Stimulated activated CD8-positive, alpha-beta memory T cell treated with anti-CD3 and anti-CD28 coated beads, Interleukin-7, amount 100 ng/mL, for 1 hour (primary cell): ENCODE measurements at places on chromosomes 5 and 9.

- DNase-seq: no peak
These were observed 614 bp upstream of the LCN6 start for GRCh38 chr9:136748666-136749611.

DNA sequence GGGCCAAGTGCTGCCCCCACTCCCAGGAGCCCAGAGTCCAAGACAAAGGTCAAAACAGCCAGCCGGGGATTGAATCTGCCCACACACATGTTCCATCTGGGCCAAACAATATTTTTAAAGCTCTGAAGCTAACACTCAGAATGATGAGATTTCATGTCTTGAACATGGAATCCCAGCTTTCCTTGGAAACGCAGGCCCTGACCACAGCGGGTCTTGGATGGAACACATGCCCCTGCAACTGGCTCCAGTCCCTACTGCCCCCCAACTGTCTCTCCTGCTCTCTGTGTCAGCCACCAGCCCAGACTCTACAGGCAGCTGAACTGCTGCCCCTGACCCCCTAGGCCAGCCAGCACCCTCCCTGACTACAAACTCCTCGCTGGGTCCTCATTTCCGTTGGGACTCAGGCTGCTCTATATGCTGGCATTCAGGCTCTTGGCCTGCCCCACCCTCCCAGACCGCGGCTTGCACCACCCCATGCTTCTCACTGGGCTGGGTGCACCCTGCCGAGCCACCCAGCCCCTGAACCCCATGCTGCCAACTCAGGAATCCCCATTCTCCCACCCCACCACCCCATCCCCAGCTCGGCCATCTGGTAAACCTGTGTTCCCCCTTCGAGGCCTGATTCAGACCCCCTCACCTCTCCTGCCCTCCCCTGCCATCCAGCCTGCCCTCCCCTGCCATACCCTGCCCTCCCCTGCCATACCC lies 71.7 kb downstream of the ADAMTS2 start:
- DNase-seq: no peak

DNA sequence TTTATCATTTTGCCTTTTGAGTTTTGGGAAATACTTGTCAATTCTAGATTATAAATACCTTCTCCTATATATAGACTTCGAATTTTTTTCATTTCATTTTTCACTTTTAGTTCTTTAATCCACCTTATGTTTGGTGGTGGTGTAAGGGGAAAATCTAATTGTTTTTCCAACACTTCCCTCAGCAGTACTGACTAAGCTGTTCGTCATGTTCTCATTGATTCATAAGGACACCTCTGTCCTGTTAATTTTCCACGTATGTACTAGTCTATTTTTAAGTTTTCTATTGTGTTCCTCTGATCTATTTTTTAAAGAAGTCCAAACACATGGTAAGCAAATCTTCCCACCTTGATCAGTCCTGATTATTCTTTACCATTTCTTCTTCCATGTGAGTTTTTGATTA lies 254.2 kb downstream of the SYK start:
- DNase-seq: no peak

GRCh38 chr9:6230037-6230780 lies 14.6 kb downstream of the IL33 start:
- no peak for DNase-seq

GRCh38 chr5:64977779-64978178 lies 209.0 kb downstream of the CWC27 start:
- DNase-seq: no peak

DNA sequence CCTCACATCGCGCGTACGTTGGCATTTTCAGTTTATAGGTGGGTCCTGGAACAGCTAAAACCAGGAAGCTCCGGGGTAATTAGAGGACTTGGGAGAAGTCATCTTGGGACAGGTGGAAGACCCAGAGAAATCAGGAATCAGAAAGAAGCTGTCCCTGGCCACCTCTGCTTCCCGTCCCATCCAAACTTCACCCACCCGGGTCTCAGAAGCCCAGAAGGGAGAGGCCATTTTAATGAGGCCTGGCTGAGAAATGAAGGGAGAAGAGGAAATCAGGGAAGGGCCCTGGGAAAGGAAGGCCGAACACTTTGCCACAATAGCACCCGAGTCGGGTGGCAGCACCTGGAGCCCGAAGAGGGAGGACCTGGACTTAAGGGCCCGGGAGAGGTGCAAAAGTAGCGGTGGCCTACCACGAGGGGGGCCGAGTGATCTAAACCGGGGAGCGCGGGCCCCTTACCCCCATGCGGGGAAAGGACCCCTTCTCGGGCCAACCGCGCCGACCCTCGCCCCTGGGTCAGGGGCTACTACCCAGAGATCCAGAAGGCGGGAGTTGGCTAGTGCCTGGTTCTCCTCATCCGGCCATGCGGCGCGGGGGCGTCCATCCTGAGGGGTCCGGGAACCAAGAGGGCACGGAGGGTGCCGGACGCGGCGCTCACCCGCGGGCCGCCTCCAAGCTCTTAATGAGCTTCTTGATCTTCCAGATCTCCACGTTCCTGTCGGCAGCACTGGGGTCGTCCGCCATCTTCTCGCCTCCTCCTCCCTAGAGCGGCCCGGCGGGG lies 668 bp downstream of the ETF1 start:
- DNase-seq: no peak

GRCh38 chr5:154993461-154993860 lies 20.1 kb upstream of the KIF4B start:
- DNase-seq: no peak

DNA sequence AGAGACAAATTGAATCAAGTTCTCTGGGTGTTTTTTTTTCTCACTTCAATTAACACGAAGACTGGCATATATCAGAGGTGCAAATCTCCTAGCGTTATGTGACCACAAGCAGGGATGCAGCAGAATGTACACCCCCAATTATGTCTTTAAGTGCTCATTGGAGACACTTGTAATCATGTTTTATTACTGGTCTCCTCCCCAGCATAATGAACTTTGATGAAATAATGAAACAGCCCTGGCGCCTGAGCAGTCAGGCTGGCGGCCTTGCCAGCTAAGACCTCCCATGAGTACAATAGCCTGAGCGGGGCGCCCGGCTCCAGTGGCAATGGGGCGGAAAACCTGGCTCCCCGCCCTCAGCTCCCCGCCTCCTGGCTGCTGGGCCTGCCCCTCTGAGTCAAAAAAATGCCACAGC lies 209.4 kb upstream of the MSX2 start:
- DNase-seq: no peak

GRCh38 chr9:27150746-27151406 lies 41.9 kb downstream of the TEK start:
- DNase-seq: no peak

- peak; percentile 43 for DNase-seq
These were observed 725 bp downstream of the NDUFB6 start for GRCh38 chr9:32571969-32572899.

DNA sequence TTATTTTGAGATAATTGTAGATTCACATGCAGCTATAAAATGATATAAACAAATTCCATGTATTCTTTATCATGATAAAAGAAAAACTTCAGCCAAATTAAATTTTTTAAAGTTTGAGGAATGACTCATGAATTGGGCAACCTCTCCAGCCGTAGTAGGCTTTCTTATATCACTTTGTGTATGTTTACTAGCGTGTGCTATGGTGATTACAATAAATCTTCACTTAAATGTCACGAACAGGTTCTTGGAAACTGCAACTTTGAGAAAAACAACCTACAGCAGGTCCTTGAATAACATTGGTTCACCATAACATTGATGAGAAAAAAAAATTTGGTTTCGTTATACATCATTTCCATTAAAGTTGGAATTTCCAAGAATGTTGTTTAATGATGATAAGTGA lies 730.9 kb upstream of the TYRP1 start:
- no peak for DNase-seq

- DNase-seq: no peak
These were observed 626.9 kb upstream of the PTGER4 start for GRCh38 chr5:40052808-40053207.

GRCh38 chr9:110714314-110714713 lies 45.7 kb downstream of the MUSK start:
- DNase-seq: no peak

GRCh38 chr9:128703616-128704355 lies 1.5 kb downstream of the PKN3 start:
- DNase-seq: no peak

DNA sequence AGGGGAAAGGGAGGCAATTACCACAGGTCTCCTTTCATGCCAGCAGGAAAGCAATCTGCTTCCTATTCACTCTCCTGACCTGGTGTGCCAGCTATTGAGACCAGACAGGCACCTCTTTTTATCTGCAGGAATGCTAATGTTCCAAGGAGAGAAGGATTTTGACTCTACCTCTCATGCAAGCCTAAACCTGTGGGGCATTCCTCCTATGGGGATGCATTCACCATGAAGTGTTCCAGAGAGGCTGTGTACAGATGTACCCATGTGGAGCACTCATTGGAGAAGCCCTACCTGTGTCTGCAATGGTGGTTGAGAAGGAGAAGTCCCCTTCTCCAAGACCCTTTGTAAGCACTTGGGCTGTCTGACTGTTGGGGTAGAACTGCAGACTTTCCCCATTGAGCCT lies 45.4 kb upstream of the EDIL3 start:
- DNase-seq: no peak

- no peak for DNase-seq
These were observed 68.1 kb downstream of the NIPBL start for GRCh38 chr5:36944607-36945225.

DNA sequence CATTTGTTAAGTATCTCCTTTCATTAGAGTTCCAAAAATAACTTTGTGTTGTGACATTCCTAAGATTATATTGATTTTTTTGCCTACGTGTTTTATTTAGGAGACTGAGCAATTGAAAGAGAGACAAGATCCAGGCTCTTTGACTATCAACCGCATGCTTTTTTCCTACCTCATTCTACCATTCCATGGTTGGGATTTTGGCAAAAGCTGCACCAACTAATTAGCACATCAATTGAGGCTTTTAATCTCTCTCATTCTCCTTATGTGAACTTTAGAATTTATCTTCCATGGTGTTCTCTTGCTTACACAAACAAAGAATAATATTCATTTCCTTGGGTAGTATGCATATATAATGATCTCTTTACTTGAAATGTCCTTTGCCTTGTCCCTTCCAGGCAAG lies 338.7 kb upstream of the SMC2 start:
- no peak for DNase-seq
